Cerebellum (tissue), 4 donors: ENCODE measurements at places on chromosomes 3 and 15.

DNA sequence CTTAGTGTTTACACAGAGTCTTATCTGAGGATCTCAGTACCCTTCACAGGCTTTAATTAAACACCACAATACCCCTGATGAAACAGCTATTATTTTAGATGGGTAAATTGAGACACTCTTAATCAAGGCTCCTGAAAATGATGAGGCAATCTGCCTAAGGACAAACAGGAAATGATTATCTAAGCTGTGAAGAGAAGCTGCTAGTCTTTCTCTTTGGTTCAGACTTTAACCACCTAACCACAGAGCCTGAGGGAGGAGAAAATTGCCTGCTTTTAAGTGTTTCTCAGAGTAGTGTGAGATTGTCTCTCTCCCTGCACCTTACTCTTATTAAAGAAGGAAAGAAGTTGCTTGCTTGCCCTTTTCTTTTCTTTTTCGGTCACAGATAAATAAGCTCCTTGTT, 364.3 kb upstream of the ADAMTS9 start:
- no peak for DNase-seq

GRCh38 chr3:96814651-96815567, 515 bp downstream of the EPHA6 start:
- peak; percentile 17 for DNase-seq

GRCh38 chr3:70857916-70858315, 545.5 kb upstream of the MDFIC2 start:
- DNase-seq, result no peak

GRCh38 chr15:68578980-68579935, at the start of gene CORO2B:
Gene CORO2B, plus strand, starts transcription at chr15:68578993. Its CDS starts 270 bp downstream, at chr15:68579263.
- peak; percentile 81 for DNase-seq

GRCh38 chr15:51848811-51849210, 19.4 kb downstream of the TMOD3 start:
- DNase-seq, result no peak

- DNase-seq, result no peak
These were observed 13.0 kb downstream of the NKTR start for GRCh38 chr3:42613462-42613861.

DNA sequence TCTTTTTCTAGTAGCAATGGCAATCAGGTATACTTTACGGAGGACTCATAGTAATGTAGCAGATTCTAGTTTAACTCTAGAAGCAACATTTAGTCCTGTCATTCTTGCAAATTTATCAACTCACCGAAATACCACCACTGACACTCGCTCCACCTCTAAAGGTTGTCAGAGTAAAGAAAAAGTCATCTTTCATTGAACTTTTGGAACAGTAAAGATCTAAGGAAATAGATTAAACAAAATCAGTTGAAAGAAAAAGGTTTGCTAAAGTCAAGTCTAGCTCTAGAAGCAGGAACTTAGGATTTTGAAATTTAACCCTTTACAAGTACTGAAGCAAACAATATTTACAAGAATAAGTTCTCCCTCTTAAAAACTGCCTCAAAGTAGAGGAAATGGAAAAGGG, 8.7 kb downstream of the ATP8B4 start:
- DNase-seq, result no peak

GRCh38 chr3:112018712-112019111, 15.8 kb upstream of the TMPRSS7 start:
- no peak for DNase-seq

DNA sequence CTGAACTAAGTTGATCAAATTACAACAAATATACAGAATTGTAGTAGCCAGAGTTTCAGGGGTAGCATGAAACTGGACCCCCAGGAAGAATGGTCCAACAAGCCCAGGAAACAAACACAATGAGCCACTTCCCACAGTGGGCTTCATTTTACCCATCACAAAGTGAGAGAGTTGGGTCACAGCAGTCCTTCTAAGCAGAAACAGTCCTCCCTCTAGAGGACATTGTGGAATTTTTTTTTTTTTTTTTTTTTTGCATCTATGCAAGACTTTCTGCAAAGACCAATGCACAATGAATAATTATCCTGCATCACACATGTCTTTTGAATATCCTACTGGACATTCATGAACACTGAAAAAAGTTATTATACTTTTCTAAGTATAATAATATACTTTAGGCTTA, 73.8 kb upstream of the ATP13A5 start:
- no peak for DNase-seq

DNA sequence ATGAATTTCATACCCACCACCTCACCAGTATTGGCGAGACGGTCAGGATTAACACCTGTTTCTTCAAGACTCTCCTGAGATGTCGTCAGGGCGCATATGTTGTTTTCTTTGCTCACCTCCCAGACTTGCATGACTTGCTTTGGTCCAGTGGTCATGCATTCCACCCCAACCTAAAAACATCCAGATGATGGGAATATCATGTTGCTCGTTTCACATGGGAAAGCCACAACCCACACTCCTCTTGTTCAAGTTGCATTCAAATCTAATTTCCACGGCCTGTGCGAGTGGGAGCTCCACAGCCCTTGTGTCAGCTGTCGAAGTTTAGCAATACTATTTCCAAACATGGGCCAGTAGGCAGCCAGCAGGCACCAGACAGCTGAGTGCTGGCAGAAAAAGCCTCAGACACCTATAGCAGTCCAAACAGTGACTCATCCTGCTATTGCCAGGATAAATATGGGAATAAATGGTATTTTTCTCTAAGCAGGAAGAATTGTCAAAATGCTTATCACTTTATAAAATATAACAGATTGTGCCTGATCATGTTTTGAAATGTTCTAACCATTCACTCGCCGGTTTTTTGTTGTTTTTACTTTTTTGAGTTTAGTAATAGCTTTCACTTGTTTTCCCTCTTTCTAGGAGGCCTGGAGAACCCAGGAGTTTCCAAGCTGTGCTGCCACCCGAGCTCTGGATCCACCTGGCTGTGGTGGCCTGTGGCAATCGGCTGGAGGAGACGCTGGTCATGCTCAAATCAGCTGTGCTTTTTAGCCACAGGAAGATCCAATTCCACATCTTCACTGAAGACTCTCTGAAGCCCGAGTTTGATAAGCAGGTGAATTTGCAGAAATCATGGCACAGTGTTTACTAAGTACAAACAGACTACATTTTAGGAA, 20.1 kb downstream of the GXYLT2 start:
- no peak for DNase-seq

DNA sequence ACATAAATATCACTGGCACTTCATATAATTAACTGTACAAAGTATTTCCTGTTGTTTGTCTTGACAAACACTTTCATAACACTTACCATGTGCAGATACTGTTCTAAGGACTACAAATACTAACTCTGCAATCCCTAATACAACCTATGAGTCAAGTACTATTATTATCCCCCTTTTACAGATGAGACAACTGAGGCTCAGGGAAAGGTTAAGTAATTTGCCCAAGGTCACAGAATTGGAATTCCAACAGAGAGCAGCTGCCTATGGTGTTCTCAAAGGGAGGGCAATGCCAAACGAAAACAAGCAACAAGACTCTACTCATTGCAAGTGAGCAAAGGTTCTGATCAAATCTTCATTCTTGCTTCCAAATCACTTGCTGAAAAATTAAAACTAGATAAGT, 85.9 kb downstream of the MAGI1 start:
- no peak for DNase-seq

DNA sequence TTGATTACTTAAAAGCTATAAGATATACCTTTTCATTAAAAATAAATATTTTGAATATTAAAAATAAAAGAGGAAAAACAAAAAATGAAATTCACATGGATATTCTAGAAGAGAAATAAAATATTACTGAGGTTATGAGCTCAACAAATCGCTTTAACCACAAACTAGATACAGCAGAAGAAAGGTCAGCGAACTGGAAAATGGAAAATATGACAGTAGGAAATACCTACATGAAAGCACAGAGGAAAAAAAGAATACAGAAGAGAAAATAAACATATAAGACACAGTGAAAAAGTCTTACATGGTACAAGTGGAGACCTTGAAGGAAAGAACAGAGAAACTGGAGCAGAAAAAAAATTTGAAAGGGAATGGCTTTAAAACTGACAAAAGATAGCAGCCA, 33.2 kb downstream of the SCAPER start:
- no peak for DNase-seq

GRCh38 chr3:48470286-48470685, 23.7 kb downstream of the ATRIP start:
- no peak for DNase-seq

DNA sequence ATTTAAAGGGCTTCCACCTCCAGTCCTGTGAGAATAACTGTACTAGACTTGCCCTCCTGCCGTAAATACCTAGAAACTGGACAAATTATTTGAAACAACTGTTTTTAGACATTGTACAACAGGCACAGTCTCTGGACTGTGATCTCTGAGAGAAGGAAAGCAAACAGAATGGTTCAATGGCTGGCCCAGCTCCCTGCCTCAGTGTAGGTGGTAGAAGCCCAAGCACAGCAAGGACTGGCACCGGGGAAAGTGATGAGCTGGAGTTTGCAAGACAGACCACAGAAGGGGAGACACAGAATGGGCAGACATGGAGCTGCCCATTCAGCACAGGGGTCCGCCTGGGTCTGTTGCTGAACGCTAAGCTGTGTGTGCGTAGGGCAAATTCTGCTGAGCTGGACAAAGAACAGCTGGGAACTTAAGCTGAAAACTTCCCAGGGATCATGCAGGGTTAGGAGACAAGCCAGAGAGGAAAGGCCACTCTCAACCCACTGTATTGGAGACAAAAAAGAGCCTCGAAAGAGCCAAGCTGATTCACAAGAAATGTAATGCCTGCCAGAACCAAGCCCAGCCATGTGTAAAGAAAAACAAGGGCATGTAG, 52.6 kb upstream of the SEC61A1 start:
- no peak for DNase-seq

DNA sequence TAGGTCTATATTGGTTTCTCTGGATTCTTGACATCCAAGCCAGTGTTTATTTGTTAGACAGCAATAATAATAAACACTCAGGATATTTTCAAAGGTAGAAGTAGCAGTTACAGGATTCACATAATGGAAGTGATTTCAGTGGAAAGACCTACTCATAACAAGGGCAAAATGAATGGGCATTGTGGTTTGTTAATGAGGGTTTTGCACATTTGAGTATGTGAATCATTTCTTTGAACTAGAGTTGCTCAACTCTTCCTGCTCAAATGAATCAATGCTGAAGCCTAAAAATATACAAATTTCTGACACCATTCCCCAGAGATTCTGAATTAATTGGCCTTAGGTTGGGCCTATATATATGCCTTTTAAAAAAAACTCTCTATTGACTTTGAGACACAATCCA, 4.1 kb upstream of the COL6A5 start:
- no peak for DNase-seq

DNA sequence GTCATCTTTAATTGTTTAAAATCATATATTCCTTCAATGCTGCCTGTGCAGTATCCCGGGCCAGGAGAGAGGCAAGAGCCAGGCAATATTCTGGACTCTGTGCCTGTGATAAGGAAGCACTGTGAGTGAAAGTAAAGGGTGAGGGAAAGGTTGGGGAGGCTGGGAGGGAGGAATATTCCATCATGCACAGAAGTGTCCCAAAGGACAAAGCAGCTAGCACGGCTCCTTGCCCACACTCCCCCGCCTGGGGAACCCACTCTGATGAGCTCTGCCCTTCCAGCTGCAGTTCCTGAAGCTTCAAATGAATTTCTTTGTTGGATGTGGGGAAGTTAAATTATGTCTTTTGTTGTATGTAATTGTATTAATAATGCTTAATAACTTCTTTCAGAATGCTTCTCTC, 1.5 kb upstream of the PRICKLE2 start:
- no peak for DNase-seq

DNA sequence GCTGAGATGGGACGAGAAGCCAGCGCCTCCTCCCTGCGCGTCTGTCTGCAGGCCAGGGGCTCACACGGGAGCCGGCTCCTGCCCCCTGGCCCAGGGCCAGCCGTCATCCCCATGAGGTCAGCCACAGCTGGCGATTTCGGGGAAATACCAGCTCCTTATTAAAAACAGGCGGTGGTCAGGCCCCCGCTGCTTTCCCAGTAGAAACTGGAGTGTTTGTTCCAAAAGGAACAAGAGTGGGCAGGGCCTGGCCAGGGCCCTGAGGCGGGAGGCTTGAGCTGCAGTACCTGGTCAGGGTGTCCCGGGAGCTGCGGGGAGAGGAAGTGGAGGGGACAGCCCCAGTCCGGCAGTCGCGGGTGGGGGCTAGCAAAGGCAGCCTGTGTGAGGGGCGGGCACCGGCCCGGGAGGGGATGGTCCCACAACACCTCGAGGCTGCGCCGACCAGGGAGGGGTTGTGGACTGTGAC, 17.8 kb downstream of the MYL3 start:
- DNase-seq, result no peak

- no peak for DNase-seq
These were observed 18.1 kb downstream of the CYP11A1 start for GRCh38 chr15:74349241-74349778.

DNA sequence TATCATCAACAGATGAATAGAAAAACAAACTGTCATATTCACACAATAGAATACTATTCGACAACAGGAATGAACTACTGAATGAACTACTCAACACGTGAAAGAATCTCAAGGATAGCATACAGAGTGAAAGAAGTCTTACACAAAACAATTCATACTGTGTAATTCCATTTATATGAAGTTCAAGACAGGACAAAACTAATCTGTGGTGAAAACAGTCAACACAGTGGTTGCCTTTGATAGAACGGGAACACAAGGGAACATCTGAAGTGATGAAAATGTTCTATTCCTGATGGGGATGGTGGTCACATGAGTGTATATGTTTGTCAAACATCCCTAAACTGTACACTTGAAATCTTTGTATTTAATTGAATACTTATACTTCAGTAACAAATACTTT, 2.6 kb upstream of the SUSD5 start:
- DNase-seq, result no peak

GRCh38 chr3:101964861-101965260, 115.5 kb downstream of the NFKBIZ start:
- DNase-seq, result no peak

- DNase-seq, result peak; percentile 86
These were observed 147.1 kb upstream of the LPP start for GRCh38 chr3:188006726-188007393.

DNA sequence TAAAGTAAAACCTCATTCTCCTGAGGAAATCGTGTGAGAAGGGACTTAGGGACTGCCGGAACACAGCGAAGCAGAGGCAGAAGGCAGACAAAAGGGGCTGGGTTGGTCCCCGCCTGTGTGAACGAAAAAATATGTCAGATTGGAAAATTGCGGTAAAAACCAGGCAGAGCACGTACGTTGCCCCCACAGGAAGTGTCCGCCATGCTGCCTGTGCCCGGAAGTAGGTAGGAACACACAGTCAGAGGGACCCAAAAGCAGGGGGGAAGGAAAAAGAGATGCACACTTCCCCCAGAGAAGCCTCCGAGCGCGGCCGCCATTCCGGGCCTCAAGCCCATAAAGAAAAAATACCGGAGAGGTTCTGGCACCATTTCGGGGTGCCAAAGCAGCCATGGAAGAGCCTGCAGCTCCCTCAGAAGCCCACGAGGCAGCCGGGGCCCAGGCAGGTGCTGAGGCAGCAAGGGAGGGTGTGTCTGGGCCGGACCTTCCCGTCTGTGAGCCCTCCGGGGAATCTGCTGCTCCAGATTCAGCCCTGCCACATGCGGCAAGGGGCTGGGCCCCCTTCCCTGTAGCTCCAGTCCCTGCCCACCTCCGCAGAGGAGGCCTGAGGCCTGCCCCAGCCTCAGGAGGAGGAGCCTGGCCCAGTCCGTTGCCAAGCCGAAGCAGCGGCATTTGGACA, at the start of gene MKRN3:
Gene MKRN3 (plus strand): TSS at position 280 of the 676 bp plus-strand sequence. CDS start 109 bp downstream, at position 389.
- DNase-seq, result peak; percentile 6
